ENCODE measurements at places on chromosomes 3 and 15. TPM values are rescaled to one million over a fixed set of nuclear protein-coding genes. Genes with fewer than 3 reads are reported as not detected.

GRCh38 chr3:14836049-14836468 is 17.3 kb downstream of the FGD5 start:
- no peaks in the 10 kb centered on the region for H3K4me1 ChIP-seq
- no peak overlapping the region for H3K27ac ChIP-seq
- no peak for DNase-seq
- no peak overlapping the region for H3K4me3 ChIP-seq

- DNase-seq: no peak
- H3K27me3 ChIP-seq: no peaks in the 10 kb centered on the region
- no peak overlapping the region for H3K27ac ChIP-seq
- H3K4me3 ChIP-seq: no peak overlapping the region
These were observed 96.6 kb downstream of the DNAJB8 start for GRCh38 chr3:128369881-128370642.

GRCh38 chr15:86183596-86184491 is 104.2 kb downstream of the AGBL1 start:
- no peaks in the 10 kb centered on the region for H3K4me1 ChIP-seq
- no peak for DNase-seq
- no peak overlapping the region for H3K4me3 ChIP-seq
- H3K27me3 ChIP-seq: no peaks in the 10 kb centered on the region
- H3K36me3 ChIP-seq: no peaks in the 10 kb centered on the region
- H3K27ac ChIP-seq: no peak overlapping the region

DNA sequence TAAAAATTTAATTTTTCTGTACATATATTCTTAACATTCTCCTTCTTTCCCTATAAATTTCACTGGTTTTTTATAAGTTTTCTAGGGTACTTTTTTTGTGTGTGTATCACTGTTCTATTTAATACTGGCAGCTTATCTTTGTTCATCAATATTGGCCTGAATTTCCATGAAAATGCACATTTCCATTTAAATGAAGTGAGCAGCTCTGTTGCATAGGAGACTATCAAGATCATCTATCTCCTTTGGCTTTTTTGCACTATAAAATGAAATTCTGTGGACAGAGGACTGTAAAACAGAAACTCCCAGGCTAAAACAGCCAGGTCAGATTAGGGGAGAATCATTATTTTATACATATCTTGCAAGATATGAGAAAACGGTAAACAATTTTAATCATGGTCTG is 277.0 kb upstream of the ARL6 start:
- no peak for DNase-seq
- H3K4me1 ChIP-seq: no peaks in the 10 kb centered on the region
- no peaks in the 10 kb centered on the region for H3K27me3 ChIP-seq
- H3K36me3 ChIP-seq: no peaks in the 10 kb centered on the region

DNA sequence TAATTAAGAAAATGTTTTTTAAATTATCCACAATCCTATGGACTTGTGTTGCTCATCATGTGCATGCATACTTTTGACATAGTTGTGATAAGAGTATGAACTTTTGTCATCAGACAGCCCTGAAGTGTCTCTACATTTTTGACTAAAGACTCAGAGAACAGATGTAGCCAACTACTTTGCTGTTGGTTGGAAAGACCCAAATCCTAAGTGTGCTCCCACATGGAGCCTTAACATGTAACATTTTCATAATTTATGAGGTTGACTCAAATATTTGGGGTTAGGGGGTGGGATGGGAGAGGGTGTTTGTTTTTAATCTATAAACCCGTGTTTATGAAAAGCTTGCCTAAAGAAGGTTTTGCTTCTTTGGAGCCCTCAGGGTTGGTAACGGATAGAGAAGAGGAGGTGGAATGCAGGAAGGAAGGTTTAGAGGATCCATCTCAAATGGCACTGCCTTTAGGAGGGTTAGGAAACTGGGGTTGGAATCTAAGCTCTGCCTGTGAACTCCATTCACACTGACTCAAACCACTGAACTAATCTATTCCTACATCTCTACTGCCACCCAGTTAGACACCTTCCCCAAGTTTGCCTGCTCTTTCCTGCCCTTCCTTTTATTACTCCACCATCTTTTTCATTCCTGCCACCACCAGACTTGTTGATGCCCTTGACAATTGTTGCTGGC is 3.7 kb downstream of the BOC start:
- H3K4me1 ChIP-seq: peaks cover 38% of the 10 kb centered on the region
- DNase-seq: peak; percentile 83
- H3K36me3 ChIP-seq: peaks cover 6% of the 10 kb centered on the region
- peak overlapping the region; percentile 94 for H3K4me3 ChIP-seq

GRCh38 chr3:32384938-32385337 is 6.7 kb upstream of the CMTM7 start:
- H3K4me1 ChIP-seq: no peaks in the 10 kb centered on the region
- DNase-seq: peak; percentile 40
- H3K27ac ChIP-seq: no peak overlapping the region
- H3K36me3 ChIP-seq: no peaks in the 10 kb centered on the region

Gene FANCD2OS
- total RNA-seq: not detected

Gene PCOLCE2
- total RNA-seq: 46.4 TPM

Gene UBXN7
- 13.9 TPM for total RNA-seq

Gene LZTFL1
- 18.3 TPM for total RNA-seq
